ENCODE measurements at places on chromosomes 3 and 15.
A peak's percentile ranks its signal among the peaks of the same experiment; 100 is the strongest.

GRCh38 chr3:184769382-184770170 lies 42.4 kb upstream of the VPS8 start:
- DNase-seq, result no peak

- no peak for DNase-seq
Observed at GRCh38 chr3:42394579-42395288, 15.7 kb downstream of the LYZL4 start.

DNA sequence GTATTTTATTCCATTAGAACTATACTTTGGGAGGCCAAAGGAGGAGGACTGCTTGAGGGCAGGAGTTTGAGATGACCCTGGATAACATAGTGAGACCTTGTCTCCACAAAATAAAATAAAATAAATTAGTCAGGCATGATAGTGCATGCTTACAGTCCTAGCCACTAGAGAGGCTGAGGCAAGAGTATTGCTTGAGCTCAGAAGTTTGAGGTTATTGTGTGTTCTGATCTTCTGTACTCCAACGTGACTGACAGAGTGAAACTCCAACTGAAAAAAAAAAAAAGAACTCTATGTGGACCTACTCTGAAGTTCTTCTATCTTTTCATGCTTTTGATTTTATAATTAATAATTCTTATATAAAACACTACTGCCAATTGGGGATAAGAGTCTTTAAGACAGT lies 1560.0 kb upstream of the GBE1 start:
- no peak for DNase-seq

DNA sequence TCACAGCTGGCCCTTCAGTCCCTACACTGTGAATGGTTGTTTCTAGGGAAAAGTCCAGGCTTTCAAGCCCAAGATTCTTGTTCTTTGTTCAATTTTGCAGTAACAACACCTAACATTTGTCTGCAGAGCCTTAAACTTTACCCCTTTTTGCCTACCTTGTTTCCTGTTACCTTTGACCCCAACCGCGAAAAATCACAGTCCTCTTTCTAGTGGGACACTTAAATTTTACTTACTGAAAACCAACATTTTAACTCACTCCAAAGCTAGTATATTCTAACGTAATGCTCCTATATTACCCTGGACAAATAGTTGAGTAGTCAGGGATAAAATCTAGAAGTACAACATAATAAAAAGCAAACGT lies 649 bp upstream of the PIK3CB start:
- DNase-seq, result no peak

- no peak for DNase-seq
Observed at GRCh38 chr3:127288921-127289705, 1.3 kb upstream of the PRR20G start.

DNA sequence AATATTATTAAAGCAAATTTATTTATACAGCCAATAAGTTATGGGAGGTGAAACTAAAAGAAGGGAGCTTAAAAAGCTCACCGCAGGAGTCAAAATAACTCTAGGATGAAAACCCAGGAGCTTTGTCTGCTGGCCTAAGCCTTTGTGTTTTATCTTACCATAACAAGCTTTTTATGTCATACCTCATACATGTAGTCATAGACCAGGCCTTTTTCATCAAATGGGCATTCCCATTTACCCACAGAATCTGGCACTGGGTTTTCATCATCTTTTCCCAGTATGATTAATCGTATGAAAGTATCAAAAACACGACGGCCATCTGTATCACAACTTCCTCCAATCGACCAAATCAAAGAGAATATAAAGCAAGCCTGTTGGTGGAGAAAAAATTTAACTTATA lies 122.8 kb downstream of the DNAH12 start:
- no peak for DNase-seq

- DNase-seq, result no peak
Observed at GRCh38 chr3:177414093-177414492, 216.8 kb upstream of the TBL1XR1 start.

DNA sequence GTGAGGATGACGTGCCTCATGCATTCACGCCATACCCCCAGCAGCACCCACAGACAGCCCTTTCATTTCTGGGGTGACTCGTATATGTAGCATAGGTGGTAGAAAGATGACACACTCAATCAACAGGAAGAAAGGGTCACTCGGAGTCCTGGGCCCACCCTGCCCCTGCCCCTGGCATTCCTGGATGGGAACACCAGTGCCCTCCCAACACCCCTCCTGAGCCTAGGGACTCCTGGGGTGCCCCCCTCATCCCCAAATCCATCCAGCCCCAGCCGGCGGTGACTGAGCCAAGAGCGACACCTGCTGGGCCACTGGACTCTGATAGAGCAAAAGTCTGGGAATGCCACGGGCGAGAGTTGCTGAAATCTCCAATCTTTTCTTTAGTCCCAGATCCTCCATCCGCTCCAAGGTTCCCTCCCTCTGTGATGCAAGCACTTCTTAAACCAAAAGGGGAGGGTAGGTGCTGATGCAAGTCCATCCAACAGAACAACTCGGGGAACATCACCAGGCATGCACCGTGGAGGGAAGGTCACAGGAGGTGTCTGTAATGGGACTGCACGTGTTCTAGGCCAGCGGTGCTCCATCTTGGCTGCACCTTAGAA lies 31.1 kb downstream of the ACAN start:
- no peak for DNase-seq

- no peak for DNase-seq
Observed at GRCh38 chr15:41946970-41947369, 25.4 kb downstream of the EHD4 start.

DNA sequence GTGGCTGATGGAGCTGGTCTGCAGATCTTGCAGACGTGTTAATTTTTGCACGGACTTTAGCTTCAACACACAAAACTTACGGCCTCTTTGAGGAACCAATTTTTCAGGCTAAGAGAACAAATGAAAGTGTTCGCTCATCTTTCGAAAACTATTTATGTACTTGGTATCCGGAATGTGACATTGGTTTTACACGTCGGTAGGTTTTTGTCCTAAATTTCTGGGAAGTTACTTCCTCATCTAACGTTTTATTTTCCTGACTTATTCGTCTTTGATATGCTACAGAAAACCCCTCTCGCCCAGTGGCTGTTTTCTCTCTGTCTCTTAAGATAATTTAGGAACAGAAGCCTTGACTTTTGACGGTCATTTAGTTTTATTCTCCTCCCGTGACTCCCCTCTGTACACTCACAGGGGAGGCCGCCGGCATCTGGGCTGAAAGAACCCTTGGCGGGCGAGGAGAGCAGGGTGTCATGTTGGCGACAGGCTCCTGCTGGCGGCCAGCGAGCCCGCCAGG lies 834 bp upstream of the GREM1 start:
- DNase-seq, result no peak

- no peak for DNase-seq
Observed at GRCh38 chr15:90957031-90957790, 2.5 kb downstream of the RCCD1 start.

- no peak for DNase-seq
Observed at GRCh38 chr15:33094336-33094735, 100.2 kb downstream of the FMN1 start.

- no peak for DNase-seq
Observed at GRCh38 chr15:33753012-33753411, 215.3 kb upstream of the CHRM5 start.

GRCh38 chr3:153315781-153316180 lies 153.8 kb downstream of the RAP2B start:
- DNase-seq, result no peak

DNA sequence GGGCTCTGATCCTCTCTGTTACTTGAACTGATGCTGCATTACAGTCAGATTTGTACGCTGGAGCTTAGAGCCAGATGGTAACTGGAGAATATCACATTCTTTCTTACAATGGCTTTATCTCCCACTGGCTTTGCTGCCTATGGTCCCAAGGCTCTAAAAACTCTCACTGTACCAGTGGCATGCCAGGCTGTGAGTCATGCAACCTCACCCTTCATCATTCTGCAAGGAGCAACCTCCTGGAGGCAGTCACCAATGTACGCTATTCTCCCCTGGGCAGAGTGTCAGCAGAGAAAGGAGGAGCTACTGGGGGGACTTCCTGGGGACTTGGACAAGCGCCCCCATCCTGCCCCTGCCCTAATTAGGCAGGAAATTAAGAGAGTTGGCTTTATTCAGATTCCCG lies 97.9 kb upstream of the EIF1B start:
- no peak for DNase-seq

- peak; percentile 43 for DNase-seq
Observed at GRCh38 chr3:186255703-186256331, 106.2 kb downstream of the DGKG start.

DNA sequence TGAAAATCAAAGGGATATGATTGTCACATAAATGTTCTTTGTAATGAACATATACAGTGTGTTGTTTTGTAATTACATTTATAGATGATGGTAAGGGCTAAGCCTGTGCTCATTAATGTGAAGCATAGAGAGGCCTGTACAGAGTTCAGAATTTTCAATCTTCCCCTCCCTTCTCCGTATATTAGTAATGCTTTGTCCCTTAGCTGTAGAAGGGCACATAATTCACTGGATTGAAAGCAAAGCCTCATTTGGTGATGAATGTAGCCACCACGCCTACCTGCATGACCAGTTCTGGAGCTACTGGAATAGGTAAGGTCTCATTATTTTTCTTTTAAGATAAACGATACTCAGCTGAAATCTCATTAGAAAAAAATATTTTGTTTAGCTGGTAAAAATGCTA lies 130.2 kb downstream of the CDIN1 start:
- DNase-seq, result no peak

- no peak for DNase-seq
Observed at GRCh38 chr3:32583708-32584107, 13.1 kb upstream of the DYNC1LI1 start.

- DNase-seq, result no peak
Observed at GRCh38 chr3:181694805-181695660, 16.7 kb upstream of the SOX2 start.

DNA sequence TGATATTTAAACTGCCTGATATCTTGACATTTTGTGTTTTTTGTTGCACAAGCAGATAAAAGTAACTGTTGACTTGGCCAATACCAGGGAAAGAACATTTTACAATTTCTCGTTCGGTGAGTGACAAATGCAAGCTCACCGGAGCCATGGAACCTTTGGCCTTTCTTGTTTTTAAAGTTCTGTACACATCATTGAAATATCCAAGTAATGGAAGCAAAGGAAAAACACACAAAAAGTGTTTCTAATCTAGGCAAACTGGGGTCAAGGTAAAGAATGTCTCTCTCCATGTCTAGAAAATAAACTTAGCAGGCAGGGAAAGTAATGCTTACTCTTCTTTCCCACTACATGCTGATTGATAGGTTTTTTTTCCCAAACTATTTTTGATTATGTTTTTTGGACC lies 27.8 kb downstream of the SPTSSB start:
- DNase-seq, result no peak

DNA sequence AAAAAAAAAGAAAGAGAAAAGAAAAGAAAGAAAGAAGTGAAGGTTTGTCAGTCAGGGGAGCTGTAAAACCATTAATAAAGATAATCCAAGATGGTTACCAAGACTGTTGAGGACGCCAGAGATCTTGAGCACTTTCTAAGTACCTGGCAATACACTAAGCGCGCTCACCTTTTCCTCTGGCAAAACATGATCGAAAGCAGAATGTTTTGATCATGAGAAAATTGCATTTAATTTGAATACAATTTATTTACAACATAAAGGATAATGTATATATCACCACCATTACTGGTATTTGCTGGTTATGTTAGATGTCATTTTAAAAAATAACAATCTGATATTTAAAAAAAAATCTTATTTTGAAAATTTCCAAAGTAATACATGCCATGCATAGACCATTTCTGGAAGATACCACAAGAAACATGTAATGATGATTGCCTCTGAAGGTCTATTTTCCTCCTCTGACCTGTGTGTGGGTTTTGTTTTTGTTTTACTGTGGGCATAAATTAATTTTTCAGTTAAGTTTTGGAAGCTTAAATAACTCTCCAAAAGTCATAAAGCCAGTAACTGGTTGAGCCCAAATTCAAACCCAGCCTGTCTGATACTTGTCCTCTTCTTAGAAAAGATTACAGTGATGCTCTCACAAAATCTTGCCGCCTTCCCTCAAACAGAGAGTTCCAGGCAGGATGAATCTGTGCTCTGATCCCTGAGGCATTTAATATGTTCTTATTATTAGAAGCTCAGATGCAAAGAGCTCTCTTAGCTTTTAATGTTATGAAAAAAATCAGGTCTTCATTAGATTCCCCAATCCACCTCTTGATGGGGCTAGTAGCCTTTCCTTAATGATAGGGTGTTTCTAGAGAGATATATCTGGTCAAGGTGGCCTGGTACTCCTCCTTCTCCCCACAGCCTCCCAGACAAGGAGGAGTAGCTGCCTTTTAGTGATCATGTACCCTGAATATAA lies 2.0 kb downstream of the B2M start:
- no peak for DNase-seq

GRCh38 chr15:66170042-66170441 lies 83.5 kb downstream of the MEGF11 start:
- DNase-seq, result peak; percentile 20

DNA sequence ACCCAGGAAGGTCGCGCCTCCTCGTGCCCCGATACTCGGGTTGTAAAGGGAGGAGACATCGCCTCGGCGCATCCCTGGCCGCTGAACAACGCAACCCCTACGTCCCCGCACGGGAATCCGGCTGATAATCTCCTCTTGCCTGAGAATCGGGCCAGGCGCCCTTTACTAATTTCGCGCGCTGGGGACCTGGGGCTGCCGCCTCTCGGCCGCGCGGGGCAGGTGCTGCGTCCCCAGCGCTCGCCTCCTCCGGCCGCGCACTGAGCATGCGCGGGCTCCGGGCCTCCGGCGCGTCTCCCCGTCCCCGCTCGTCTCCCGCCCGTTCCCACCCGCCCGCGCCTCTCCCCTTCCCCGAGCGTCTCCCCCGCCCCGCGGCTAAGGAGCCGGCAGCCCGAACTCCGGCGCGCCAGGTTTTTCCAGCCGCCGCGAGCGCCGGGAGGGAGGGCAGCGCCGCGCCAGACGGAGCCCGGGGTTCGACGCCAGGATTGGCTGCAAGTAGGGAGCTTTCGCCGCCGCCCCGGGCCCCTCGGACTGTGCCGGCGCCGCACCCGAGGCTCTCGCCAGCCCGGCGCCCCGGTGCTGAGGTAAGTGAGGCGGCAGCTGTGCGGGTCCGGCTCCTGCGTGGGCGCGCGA lies at the start of gene CNTN4:
TSS of gene CNTN4 (plus strand) at position 469 of the 630 bp plus-strand sequence.
- peak; percentile 59 for DNase-seq

DNA sequence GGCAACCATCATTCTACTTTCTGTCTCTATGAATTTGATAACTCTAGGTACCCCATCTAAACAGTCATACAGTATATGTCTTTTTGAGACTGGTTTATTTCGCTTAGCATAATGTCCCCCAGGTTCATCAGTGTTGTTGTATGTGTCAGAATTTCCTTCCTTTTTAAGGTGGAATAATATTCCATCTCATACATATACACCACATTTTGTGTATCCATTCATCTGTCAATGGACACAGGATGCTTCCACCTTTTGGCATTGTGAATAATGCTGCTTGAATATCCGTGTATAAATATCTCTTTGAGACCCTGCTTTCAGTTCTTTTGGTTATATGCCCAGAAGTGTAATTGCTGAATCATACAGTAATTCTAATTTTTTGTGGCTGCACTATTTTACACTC lies 10.4 kb upstream of the ZFAND6 start:
- DNase-seq, result no peak

GRCh38 chr3:98734735-98735134 lies 28.4 kb upstream of the ST3GAL6 start:
- no peak for DNase-seq

Data from NCI-H2107 (cell line).